ENCODE measurements at places on chromosomes 13 and 19.

DNA sequence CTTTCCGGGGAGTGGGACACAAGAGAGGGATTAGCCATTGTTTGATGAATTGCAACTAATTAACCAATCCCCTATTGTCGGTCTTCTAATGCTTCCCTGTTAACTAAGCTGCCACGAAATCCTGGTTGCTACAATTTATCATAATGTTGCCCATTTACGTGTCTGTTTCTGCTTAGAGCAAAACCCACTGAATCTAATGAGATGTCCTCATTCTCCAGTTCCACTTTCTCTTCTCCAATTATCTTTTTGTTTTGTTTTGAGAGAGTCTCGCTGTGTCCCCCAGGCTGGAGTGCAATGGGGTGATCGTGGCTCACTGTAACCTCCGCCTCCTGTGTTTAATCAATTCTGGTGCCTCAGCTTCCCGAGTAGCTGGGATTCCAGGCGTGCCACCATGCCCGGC lies 5.2 kb upstream of the DPP9 start:
- DNase-seq: no peak

- no peak for DNase-seq
Measured at GRCh38 chr13:27822258-27822872, 30.1 kb downstream of the GSX1 start.

DNA sequence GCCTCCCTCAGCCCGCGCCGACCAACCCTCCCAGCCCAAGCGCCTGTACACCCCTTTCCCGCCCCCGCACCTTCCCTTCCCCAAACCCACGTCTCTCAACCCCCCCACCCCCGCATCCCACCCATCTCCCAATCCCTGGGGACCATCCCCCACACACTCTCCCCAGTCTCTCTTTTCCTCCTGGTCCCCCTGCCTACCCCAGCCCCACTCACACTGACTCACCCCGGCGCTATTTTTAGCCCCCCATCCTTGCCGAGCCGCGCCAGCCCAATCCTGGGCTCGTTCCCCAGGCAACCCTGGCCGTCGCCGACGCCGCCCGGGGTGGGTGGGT lies 11.7 kb downstream of the CIC start:
- DNase-seq: peak; percentile 57

DNA sequence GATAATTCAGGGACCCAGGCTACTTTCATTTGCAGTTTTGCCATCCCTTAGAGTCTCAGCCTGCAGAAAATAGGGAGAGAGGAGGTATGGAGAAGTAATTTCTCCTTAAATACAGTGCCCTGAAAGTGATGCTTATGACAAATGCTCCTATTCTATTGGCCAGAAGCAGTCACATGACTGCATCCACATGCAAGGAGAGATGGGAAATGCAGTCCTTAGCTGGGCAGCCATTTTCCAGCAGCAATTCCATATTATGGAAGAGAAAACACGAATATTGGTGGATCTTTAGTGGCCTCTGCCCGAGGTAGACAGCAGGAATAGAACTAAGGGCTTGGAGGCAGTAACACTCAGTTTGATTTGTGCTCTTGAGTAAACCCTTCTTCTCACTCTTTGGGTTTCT lies 39.4 kb downstream of the VAV1 start:
- DNase-seq: peak; percentile 58

- DNase-seq: no peak
Measured at GRCh38 chr19:9709305-9709704, 34.4 kb upstream of the ZNF562 start.

GRCh38 chr13:57925751-57926150 lies 294.2 kb downstream of the PCDH17 start:
- DNase-seq: no peak

- DNase-seq: no peak
Measured at GRCh38 chr19:35015270-35015953, 14.9 kb upstream of the SCN1B start.

GRCh38 chr19:36151144-36152018 lies 866 bp downstream of the COX7A1 start:
- no peak for DNase-seq

GRCh38 chr13:110089815-110090214 lies 217.1 kb downstream of the COL4A1 start:
- no peak for DNase-seq

DNA sequence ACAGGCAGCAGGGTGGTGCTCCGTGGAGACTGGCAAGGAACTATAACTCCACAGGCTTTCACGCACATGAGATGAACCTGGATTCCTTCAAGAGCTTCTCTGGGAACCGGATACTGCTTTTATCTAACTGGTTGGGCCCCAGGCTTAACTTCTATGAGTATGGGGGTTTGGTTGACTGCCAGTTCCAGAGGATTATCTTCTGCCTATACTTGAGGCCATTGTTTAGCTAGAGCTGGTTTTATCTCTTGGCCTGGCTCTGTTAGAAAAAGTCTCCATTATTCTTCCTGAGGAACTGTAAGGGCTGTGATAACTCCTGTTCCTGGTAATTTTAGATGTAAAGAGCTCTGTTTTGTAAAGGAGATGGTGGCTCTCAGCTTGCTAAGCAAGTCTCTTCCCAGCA lies 40.9 kb downstream of the ZNF846 start:
- DNase-seq: no peak

GRCh38 chr19:30364866-30365800 lies 7.1 kb upstream of the ZNF536 start:
- DNase-seq: no peak

- no peak for DNase-seq
Measured at GRCh38 chr19:10808937-10809649, 26.9 kb downstream of the TMED1 start.

- DNase-seq: no peak
Measured at GRCh38 chr13:49776871-49777270, 15.6 kb downstream of the KPNA3 start.

DNA sequence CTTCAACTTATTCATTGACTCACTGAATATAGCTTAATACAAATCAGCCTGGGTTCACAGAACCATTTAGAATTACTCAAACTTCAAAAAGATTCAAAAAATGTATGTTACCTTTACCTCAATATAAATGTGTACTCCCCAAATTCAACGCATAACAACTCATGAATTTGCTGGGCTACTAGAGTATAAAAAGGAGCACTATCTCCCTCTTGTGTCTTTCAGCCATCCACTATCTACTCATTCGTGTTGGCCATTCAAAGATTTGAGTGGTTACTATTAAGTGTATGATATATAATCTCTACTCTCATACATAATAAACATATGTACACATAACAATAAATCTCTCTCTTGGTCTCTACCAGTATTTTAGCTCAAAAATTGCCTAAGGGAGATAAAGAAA lies 20.3 kb downstream of the INTS6 start:
- no peak for DNase-seq

DNA sequence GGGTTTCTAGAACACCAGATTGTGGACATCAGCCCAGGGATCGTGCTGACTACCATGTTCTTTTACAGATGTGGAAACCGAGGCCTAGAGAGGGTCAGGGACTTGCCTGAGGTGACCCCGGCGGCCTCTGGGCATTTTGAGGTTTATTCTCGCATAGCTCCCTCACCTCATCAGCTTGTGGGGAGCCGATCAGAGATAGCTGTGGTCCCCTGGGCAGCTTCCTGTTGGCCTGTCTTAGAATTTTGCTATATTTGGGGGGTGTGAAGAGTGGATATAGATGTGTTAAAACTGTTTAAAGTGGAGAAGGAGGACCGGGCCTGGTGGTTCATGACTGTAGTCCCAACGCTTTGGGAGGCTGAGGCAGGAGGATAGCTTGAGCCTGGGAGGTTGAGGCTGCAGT lies 6.9 kb downstream of the ARHGEF1 start:
- no peak for DNase-seq

GRCh38 chr13:36134632-36135031 lies 3.5 kb upstream of the DCLK1 start:
- no peak for DNase-seq

DNA sequence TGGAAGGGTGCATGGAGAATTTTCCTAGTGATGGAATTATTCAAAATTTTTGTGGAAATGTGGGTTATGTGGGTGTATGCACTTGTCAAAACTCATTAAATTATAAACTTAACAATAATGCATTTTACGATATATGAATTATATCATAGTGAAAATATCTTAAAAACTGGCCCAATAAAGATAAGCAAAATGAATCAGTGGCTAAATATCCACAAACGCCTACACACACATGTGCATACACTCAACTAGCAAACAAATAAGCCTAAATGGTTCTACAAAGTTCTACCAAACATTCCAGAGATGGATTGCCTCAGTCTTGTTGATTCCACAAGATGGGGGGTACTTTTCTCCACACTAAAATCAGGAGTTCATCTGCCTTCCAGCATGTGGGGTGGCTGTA lies 349.5 kb downstream of the TSHZ3 start:
- DNase-seq: no peak

DNA sequence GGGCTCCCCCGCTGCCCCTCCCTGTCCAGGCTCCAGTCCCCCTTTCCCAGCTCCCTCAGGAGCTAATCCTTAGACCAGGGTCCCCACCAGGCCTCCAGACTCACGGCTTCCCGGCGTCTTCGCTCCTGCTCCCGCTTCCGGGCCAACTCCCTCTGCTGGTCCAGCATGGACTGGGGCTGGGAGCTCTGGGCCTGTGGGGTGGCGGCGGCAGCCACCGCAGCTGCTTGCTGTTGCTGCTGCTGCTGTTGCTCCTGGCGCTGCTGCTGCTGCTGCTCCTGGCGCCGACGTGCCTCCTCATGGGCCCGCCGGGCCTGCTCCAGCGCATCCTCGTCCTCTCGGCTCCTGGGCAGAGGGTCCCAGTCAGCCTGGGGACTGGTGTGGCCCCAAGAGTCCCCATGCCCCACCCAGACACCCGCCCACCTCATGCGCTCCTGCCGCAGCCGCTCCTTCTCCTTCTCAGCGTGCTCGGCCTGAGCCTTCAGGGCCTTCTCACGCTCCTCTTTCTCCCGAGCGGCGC lies 6.4 kb upstream of the EPHX3 start:
- DNase-seq: no peak

GRCh38 chr13:38967446-38967845 lies 23.2 kb downstream of the STOML3 start:
- DNase-seq: no peak

- DNase-seq: no peak
Measured at GRCh38 chr19:5216141-5216847, 124.3 kb downstream of the PTPRS start.

GRCh38 chr13:36436811-36437210 lies 4.5 kb downstream of the CCNA1 start:
- no peak for DNase-seq

DNA sequence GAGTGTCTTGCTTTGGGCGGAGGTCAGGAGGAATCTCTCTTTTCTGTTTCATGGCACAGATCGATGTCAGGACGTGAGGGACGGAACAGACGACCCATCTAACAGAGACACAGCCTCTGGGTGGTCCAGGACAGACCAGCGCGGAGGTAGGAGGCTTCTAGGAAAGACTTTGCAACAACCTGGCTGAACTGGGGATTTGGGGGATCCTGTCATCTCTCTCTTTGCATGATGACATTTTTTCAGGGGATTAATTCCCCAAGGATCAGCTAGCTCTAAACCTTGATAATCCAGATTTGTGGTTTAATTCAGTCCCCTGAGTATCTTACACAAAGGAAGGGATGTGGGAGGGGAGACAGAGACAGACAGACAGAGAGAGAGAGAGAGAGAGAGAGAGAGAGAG lies 14.4 kb downstream of the CABP5 start:
- DNase-seq: no peak

DNA sequence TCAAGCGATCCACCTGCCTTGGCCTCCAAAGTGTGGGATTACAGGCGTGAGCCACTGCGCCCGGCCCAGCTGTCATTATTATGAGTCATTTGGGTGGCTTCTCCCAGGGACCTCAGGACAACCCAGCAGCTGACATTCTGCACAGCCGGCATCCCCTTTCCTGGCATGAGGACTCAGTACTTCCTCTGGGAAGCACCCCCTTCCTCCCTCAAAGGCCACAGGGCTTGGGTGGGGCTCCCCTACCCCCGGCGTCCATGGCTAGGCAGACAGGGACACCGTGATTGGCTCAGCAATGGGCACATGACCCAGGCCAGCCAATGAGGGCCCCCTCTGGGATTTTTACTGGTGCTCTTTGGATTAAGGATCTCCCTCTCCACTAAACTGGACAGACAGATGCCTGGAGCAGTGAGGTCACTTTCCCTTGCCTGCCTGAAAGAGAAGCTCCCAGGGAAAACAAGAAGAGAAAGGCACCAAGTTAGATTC lies 6.0 kb downstream of the KANK2 start:
- DNase-seq: peak; percentile 34

- peak; percentile 65 for DNase-seq
Measured at GRCh38 chr13:111623208-111623607, 302.8 kb downstream of the TEX29 start.

DNA sequence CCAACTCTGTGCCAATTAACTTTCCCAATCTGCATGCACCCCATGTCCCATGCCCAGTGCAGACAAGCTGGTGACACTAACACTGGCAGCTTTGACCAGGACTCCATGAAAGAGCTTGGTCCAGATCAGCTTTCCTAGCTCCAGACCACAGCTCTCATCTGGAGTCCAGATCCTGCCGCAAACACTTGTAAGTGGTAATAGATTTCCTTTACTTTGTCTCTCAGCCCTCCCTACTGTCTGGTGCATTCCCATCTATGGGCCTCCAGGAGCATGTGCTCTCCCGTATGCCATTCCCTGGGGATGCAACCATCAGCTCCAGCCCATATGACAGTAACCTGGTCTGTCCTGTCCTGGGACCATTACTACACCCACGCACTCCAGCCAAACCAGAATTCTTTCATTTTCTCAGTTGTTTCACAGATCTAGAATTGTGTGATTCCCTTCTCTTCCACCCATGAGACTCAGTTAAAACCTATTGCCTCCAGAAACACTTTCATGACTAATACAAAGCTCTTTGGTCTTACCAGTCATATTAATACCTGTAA lies 4.9 kb upstream of the STARD13 start:
- DNase-seq: no peak

- DNase-seq: no peak
Measured at GRCh38 chr13:110305001-110305400, 2.0 kb downstream of the COL4A1 start.

DNA sequence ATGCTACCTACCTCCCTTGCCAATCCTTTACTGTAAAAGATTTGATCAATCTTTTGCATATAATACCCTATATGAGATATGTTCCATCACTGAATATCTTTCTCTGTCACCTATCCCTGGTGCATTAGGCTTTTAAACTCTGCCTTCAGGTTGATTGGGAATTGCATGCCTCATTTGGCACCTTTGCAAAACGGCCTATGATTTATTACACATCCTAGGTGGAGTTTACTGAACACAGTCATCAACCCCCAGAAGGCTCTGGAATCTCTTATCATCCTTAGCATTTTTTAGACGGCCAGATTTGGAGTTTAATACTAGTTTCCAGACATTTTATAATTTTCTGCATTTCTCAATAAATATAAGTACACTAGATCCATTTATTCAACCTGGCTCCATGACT lies 448.4 kb upstream of the SLC10A2 start:
- DNase-seq: no peak

GRCh38 chr13:28357911-28358433 lies 137.0 kb downstream of the FLT1 start:
- DNase-seq: no peak

- no peak for DNase-seq
Measured at GRCh38 chr13:109419896-109420295, 366.5 kb downstream of the IRS2 start.

- DNase-seq: no peak
Measured at GRCh38 chr19:21835810-21836444, at the start of gene ZNF43. TSS of gene ZNF43 (minus strand) at chr19:21836182. CDS start at chr19:21836038, 144 bp downstream.

GRCh38 chr19:47619763-47620162 lies 10.8 kb downstream of the BICRA start:
- DNase-seq: no peak

GRCh38 chr13:88979465-88980175 lies 1308.4 kb downstream of the SLITRK5 start:
- DNase-seq: peak; percentile 2

GRCh38 chr19:926589-927350 lies 935 bp downstream of the ARID3A start:
- no peak for DNase-seq

GRCh38 chr13:78659450-78659730 lies 435 bp upstream of the OBI1 start:
- no peak for DNase-seq

All from urothelium cell line (cell line).